ENCODE measurements at places on chromosomes 3 and 15.

DNA sequence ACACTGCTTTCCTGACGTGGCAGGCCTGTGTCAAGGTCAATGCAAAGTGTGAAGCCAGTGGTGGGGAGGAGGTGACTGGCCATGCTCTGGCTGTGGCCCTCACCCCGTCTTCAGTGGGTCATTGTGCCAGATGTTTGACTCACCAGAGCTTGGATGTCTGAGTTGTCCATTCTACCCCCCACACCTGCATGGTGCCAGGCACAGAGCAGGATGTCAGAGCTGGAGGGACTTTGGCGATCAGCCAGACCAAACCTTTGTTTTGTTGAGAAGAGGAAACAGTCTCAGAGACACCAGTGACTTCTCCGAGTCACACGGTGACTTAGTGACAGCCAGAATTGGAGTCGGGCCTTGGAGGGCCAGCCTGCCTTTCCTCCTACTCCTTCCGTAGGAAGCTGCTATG lies 49.5 kb downstream of the SMAD6 start:
- no peak for DNase-seq

DNA sequence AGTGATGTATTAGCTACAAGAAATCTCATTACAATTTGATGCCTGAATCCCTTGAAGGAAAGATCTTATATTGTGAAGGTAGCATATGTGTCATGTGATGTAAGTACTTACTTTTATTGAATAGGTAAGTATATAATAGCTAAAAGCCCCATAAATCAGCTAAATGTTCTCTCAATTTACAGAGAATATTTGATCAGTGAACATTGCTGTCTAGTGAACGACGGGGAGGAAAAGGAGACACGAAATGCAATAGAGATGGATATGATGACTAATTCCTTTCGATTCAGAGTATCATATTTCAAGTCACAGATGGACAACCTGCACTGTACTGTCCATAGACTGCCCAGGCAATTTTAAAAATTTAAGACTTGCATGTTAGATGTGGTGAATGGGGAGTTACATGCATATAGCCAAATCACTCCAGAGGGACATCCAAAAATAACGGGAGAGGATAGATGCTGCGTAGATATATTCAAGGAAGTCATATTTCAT lies 462.1 kb upstream of the CDIN1 start:
- DNase-seq, result no peak

DNA sequence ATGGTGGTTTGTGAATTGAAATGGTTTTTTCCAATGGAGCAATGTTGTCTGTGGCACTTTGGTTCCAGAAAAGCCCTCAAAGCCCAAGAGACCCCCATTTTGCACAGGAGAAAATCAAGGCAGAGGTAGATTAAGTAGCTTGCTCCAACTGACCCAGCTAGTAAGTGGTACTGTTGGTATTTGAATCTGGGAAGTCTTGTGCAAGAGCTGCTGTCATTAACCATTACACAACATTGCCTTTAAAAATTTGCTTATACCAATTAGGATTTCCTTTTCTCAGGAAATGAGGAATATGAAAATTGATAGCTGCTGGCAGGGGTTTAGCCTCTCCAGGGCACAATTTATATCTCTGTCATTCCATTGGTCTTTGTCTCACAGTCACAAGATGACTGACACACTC lies 102.4 kb upstream of the UBE3A start:
- no peak for DNase-seq

- DNase-seq, result no peak
Observed at GRCh38 chr15:58453931-58454793, 22.4 kb downstream of the LIPC start.

DNA sequence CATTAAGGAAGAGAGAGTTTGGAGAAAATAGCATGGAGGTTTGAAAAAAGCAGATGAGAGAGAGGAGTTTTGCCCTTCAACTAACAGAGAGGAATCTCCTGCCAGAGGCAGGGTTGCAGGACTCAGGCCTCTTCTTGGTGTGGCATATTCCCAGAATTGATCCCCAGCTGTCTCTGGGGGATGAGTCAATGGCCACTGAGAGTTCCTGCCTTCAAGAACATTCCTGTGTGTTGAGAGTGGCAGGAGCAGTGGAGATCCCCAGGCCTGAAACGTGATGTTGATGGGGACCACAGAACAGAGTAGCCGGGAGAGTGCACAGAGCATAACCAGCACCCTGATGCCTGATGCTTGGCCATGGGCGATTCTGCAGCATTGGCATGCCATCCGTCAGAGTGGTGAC lies 348.4 kb upstream of the THBS1 start:
- no peak for DNase-seq

GRCh38 chr15:69313432-69314000 lies 14.8 kb downstream of the PAQR5 start:
- DNase-seq, result no peak

GRCh38 chr3:152058856-152059255 lies 185.4 kb downstream of the SUCNR1 start:
- no peak for DNase-seq

DNA sequence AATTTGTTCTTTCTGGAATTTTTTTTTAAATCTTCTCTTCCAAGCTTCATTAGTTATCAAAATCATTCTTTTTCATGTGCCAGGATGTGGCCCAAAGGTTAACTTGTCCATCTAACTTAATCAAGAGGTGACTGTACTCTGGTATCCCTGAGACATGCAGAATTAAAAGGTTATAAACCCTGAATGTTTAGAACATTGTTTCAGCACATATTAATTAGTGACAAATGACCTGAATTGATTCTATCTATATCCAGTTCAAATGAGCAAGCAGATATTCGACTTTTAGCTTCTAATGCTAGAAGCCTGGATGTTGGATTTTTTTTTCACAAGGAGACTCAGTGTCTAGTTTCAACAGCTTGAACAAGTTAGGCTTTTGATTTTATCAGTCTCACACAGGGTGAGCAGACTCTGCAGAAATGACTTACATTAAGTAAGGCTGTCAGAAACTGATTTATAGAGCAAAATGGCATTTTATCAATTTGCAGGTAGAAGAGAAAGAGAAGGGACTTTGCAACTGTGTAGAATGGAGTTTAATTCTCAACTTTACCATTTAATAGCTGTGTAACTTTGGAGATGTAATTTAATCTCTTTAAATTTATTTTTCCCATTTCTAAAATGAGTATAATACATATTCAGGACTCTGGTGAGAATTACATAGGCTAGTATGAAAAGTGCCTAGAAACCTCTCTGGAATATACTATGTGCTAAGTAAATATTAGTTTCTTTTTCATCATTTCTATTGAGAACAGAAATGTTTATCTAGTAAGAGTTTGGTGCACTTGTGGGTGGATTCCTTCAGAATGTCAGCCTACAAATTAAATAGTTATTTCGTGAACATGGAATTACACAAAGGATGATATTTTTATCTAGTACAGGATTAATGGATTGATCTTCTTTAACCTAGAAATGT lies 100.0 kb downstream of the ALCAM start:
- DNase-seq, result no peak

GRCh38 chr15:98071786-98072185 lies 111.3 kb downstream of the ARRDC4 start:
- no peak for DNase-seq

- DNase-seq, result no peak
Observed at GRCh38 chr3:36512555-36512954, 132.3 kb downstream of the STAC start.

- no peak for DNase-seq
Observed at GRCh38 chr15:99427668-99428361, 138.0 kb upstream of the MEF2A start.

- no peak for DNase-seq
Observed at GRCh38 chr3:68974711-68975110, 38.8 kb downstream of the EOGT start.

DNA sequence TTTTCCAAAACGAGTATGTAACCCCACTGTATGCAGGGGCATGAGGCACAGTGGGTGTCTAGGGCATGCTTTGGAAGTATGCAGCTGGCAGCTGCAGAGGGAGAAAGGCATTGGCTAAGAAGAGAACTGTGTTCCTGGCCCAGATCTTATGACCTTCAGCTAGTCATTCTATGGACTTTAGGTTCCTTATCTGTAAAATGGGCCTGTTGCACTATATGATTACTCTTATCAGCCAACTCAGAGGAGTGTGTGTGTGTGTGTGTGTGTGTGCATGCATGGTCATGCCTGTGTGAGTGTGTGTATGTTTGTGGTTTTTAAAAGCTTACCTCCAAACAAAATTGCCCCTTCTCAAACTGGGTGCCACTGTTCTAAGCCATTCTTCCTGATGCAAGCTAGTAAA lies 27.4 kb upstream of the CHST2 start:
- DNase-seq, result no peak

DNA sequence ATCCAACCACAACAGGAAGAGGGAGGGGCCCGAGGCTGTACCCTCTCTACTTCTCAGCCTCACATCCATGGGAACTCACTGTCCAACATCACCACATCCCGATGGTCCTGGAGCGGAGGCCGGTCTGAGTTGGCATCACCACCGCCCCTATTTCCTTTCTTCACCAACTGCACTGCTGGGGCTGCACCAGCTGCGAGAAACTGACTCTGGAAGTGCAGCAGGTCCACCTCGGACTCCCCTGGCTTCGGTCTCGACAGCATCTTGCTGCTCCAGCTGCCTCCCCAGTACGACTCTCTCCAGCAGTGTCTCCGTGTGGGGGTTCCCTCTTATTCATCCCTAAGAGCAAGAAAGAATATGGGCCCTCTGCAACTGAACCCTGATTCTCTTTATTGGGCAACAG lies 7.2 kb downstream of the RPAP1 start:
- no peak for DNase-seq

DNA sequence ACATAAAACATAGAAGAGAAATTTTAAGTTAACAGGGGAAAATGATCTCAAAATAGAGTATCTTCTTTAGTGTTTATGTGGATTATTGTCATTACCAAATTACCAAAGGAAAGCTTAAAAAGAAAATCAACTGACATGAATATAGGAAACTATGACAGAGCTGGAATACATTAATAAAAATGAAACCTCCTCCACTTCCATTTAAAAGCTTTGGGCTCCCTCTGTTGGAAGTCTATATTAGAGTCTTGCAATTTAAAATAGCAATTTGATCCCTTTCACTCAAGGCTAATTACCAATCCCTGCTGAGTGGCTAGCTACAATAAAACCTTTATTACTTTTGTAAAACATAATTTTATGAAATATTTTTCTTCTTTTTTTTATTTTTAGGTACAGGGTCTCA lies 61.4 kb upstream of the IMPG2 start:
- no peak for DNase-seq

- DNase-seq, result no peak
Observed at GRCh38 chr3:14208977-14209394, 30.4 kb downstream of the LSM3 start.

DNA sequence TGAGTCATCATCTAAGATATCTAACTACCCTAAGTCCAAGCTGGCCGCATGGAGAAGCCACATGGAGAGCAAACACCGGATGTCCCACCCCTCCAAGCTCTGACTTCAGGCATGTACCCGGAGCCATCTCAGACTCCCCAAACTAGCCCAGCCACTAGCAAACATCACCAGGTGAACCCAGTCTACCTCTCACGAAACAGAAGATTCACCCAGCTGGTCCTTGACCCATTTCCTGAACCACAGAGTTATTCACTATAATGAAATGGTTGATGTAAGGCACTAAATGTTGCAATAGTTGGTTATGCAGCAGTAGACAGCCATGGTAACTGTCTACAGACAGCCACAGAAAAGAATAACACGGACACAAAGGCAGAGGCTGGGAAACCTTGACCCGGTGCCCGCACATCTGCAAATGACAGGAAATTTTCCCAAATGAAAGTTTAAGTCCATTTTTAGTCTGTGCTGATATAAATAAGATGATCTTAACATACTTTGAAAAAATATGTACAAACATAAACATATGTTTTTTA lies 265.5 kb upstream of the ATP10A start:
- DNase-seq, result no peak

DNA sequence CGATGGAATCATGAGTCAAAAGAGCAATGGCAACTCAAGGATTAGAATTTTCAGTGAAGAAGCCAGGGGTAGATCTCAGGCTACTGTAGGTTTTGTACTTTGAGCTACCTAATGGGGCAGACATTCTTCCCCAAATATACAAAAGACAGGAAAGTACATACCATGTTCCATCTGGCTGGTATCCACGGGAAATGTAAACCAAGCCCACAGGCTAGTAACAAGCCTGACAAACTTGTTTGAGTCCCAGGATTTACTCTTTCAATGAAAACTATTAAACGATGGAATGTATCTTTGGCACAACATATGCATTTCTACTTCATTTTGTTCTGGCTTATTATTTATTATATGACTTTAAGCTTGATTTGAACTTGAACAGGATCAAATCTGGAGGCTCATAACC lies 44.2 kb upstream of the GOLIM4 start:
- DNase-seq, result no peak

GRCh38 chr15:57281321-57281720 lies 95.0 kb upstream of the CGNL1 start:
- no peak for DNase-seq

GRCh38 chr3:55620351-55621025 lies 133.4 kb upstream of the WNT5A start:
- DNase-seq, result no peak

DNA sequence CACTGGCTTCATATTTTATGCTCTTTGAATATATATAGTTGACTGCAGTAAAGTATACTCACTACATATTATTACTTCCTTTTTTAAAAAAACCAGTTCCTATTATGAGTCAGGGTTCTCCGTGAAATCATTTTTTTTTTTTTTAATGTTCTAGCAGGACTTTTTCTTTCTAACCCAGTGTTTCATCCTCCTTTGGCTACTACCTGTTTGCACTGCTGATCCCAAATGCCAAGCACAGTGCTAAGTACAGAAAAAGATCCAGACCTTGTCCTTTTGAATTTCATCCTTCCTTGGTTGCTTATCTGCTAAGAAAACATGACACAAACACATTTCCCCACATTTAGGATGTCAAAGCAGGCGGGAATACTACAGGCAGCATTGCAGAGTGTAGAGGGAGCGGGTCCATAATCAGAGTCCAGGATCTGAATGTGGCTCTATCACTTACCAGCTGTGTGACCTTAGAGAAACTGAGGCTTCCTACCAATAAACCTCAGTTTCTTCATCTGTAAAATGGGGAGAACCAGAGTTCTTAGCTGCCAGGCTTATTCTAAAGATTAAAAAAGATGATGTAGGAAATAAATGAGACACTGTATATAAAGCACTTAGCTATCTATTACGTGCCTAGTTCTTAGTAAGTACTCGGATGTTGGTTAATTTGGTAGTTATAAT lies 37.2 kb upstream of the ANPEP start:
- DNase-seq, result no peak

DNA sequence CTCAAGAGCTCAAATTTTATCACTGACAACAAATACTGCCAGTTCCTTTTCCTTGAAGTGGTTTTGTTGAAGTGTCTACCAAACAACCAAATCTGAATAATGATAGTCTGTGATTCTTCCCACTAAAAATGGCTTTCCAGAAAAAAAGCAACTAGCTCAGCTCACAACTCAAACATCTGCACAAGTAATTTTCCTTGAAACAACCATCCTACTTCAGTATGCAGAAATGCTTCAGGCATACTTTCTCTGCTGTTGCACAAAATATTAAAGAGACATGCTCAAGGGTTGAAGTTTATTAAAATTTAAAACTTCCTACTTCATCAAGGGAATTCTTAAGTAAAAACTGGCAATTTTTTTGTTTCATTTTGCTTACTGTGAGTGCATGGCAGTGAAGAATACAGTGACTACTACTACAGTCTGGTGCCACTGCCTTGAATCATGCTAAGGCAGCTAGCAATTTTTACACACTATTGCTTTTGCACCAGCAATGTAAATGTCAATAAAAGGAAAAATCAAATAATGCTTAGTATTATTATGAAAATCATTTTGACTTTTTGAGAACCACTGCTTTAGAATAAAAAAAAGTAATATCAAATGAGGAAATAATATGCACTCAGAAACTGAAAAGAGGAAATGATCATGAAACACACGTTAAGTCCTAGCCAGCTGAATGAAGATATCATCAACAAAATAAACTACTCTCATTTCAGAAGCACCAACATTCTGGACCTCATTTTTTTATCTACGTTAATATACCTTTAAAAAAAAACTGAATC lies 33.6 kb downstream of the VPS13C start:
- DNase-seq, result no peak

Measured in nucleus accumbens (tissue), 56 donors.